ENCODE measurements at places on chromosomes 1 and 21. TPM values are rescaled to one million over a fixed set of nuclear protein-coding genes. Genes with fewer than 3 reads are reported as not detected.

Gene XCL1
- total RNA-seq = not detected

Gene TENT5C
- total RNA-seq = 1.4 TPM

Gene NCF2
- total RNA-seq = 0.16 TPM

Gene TMPRSS3
- not detected for total RNA-seq
